ENCODE measurements at places on chromosomes 4 and X.

DNA sequence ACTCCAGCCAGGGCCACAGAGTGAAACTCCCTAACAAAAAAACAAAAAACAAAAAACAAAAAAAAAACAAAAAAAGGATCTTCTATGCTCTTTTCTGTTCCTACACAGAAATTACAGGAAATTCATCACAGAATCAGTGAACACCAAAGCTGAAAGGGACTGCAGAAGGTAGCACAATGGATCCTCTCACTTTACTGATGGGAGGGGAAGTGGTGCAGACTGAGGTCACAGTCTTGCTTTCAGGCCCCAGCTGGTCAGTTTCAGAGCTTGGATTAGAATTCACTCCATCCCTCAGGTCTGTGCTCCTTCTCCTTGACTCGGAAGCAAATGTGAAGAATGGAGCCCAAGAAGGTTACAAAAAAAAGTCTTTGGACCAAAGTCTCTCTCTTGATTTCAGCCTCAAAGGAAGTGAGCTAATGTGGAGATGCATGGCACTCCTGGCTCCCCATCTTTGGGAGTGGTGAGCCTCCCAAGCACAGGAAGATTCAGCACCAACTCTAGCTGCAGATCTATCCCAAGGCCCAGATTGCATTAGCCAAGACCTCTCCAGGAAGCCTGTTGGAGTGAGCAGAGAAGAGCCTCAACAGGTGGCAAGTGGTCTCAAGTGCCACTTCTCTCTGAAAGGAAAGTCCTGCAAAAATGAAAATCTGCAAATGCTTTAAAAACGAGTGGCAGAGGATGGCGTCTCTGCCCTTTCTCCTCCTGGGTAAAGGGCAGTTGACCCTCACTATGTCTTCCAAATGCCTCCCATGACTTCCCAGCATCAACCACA lies 176.0 kb downstream of the MAML3 start:
- no peak for DNase-seq

DNA sequence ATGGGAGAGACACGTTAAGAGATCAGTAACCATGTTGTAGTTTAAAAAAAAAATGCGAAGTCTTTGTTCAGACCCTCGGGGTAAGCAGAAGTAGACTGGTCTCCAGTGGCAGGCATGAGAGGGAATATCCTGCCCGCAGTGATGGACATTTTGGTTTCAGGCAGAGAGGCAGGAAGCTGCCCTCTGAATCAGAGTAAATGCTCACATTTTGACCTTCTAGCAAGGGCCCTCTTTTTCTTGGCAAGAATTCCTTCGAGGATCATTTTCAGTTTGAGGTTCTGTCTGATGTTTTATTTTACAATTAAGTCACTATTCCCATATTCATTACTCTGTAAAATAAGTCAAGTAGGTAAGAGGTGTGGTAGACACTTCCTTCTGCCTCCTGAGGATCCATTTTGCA lies 28.4 kb downstream of the SORBS2 start:
- no peak for DNase-seq

DNA sequence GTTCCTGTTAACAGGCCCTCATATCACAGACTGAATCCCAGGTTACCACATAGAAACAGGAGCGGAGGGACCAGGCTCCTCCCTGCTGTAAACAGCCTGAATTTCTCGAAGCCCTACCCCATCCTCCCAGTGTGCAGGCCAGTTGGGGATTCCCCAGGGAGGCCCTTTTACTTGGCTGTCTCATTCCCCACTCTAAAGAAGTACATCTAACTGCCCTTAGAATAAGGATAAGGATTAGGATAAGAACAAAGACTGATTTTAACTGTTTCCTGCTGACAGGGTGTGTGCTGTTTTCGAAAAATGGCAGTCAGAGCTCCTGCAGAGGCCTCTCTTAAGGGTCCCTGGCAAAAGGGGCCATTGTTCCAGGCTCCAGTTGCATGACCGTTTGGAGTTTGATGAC lies 133.7 kb downstream of the PAPSS1 start:
- no peak for DNase-seq

- DNase-seq = no peak
Observed at GRCh38 chr4:145626623-145626982, 7.4 kb downstream of the MMAA start.

- no peak for DNase-seq
Observed at GRCh38 chr4:84110040-84110439, 389.1 kb downstream of the NKX6-1 start.

GRCh38 chr4:185100423-185100822 lies 42.6 kb upstream of the SLC25A4 start:
- DNase-seq = no peak

GRCh38 chr4:8268211-8268610 lies 1.3 kb upstream of the HTRA3 start:
- DNase-seq = no peak

DNA sequence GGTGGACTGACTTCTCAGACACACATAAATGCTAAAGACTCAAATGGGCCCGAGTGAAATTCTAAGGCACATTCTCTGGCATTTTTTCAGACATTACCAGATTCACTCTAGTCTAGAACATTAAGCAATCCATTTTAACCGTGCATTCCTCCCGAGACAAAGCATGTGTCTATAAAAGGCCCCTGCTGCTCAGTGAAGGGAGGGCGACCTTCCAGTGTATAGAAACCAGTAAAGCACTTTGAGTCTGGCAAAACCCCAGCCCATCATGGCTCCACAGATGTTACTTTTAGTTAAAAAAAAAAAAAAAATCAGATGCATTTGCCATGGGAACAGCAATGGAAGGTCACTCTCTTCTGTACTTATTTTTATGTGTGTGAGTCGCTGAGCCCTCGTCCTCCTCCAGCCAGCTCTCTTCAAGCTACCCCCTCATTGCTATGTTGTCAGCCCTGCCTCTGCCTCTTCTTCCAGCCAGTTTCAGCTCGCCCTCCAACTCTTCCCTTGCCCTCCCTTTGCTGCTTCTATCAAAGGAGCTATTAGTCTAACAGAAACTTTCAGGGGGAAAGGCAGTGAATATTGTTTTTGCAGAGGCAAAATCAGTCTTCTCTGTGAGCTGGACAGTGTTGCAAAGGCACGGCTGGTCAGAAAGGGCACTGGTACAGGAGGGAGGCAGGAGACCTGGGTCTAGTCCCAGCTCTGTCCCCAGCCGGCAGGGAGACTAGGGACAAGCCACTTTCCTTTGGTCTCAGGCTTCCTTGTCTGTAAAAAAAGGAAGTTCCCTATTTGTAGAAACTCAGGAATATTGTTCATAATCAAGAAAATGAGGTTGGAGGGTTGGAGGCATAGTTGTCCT lies 644.2 kb downstream of the ZNF674 start:
- DNase-seq = no peak

DNA sequence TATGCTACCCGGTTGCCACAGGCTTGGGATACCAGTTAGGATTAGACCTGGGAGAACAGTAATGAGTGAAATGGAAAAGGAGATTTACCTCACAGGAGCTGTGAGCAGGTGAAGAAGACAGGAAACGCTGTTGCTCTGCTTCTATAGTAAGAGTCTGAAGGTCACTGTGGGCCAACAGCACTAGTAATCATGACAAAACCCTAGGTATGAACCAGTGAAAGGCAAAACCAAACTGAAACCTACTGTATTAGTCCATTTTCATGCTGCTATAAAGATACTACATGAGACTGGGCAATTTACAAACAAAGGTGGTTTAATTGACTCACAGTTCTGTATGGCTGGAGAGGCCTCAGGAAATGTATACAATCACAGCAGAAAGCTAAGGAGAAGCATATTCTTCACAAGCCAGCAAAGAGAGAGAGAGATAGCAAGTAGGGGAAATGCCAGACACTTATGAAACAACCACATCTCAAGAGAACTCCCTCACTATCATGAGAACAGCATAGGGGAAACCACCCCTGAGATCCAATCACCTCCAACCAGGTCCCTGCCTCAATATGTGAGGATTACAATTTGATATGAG lies 736.7 kb upstream of the INTU start:
- DNase-seq = no peak

Data from left hindlimb (tissue), 1 donor.